ENCODE measurements at places on chromosomes 13 and 19.

DNA sequence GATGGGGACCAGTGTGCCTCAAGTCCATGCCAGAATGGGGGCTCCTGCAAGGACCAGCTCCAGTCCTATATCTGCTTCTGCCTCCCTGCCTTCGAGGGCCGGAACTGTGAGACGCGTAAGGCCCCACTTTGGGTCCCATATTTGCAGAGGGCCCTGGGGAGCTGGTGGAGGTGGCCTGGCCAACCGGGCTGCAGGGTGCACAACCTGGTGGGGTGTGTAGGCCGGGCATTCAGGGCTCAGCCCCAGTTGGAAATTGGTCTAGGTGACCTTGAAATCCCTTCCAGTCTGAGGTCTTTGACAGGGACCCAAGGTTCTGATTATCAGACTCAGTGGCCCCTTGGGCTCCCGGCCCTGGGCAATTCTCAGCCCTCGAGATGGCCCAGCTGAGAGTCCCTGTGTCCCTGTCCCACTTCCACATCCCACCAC, 8.3 kb downstream of the F7 start:
- DNase-seq: peak; percentile 55

DNA sequence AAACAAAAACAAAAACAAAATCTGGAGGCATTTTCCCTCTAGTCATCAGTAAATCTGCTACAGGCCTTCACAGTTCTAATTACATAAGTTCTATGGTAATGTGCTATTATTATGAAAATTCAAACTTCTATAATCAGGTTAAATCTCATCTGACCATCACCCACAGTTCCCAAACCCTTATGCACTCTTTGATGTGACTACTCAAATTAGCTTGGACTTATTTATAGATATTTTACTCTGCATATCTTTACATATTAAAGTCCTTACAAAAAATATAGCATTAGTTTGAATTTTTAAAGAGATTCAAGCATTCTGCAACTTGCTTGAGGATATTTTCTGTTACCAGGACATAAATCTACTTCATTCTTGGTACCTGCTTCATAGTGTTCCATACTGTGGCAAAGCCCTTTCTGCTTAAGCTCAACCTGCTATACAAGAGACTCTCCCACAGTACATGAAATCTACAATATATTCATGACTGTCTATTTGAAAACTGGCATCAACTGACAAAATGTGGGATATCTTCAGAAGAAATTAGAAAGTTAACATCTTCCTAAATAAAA, 22.9 kb downstream of the SMAD9 start:
- DNase-seq: no peak

- DNase-seq: no peak
Observed at GRCh38 chr19:45938733-45939319, 24.2 kb upstream of the NANOS2 start.

GRCh38 chr13:75839406-75839805, 203.3 kb downstream of the LMO7 start:
- DNase-seq: no peak

DNA sequence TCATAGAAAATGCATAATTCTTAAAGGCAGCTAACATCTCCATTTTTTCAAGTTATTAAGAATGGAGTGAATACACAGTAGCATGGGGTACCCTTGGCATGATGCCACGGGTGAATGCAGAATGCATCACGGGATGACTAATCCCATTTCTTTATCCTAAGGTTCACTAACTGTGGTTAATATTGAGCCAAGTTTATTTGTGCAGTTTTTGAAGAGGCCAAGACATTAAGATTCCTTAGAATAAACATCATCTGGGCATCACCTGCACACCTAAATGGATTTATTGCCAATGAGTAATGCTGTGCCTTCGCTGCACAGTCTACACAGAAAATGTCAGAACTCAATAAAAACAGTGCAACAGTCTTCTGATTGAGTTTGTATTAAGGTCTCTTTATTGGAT, 333.1 kb downstream of the GPC6 start:
- DNase-seq: no peak

DNA sequence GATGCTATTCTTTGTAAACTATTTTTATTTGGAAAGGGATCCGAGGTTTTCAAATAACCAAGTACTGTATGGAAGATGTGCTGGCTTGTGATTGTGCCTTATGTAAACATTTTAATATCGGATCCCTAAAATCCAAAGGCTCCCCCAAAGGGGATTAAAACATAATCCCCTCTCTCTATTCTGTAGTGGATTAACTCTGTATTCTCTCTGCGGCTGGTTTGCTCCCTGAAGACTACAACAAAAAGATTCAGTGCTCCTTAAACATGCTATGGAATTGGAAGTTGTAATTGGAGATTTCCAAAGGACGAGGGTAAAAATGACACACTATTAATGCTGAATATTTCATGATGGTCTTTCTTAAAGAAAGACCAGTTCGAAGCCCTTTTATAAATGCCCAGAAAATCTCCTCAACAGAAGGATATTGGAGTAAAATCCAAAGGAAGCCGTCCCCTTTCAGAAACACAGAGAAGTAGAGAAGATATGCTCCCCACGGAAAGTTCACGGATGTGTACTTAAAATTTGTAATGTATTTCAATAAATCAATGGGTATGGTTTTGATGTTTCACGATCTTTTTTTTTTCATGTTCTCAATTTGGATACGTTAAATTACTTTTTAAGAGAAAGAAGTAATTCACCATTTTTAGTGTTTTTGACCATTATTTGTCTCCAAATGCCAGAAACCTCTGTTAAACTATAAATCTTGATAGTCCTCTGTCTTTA, 6.5 kb downstream of the MAB21L1 start:
- no peak for DNase-seq

DNA sequence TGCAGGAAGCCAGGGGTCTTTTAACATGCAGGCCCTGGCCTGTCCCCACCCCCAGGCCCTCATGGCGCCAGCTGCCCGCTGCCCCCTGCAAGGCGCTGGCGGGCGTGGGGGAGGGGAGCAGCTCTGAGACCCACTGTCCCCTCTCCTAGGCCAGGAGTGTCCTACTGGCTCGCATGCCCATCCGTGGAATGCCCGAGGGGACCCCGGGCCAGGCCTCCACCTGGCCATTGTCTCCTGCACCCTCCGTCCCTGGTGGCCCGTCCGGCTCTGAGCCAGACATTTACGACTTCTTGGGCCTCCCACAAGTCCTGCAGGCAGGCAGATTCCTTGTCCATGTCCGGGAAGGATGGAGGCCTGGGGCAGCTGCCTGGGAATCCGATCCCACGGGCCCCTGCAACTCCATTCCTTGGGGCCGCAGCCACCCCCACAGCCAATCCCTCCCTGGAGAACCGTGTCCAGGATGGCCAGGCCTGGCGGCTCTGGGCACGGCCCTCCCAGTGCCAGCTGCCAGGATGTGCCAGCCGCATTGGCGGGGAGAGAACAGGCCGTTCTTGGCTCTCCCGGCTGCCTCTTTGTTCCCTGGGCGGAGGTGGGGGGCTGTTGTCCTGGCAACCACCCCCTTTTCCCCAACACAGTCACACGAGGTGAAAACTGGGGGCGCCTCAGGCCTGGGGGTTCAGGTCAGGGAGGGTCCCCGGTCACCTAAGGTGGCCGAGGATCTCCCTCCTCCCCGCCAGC, 10.5 kb upstream of the PLIN3 start:
- DNase-seq: peak; percentile 59

DNA sequence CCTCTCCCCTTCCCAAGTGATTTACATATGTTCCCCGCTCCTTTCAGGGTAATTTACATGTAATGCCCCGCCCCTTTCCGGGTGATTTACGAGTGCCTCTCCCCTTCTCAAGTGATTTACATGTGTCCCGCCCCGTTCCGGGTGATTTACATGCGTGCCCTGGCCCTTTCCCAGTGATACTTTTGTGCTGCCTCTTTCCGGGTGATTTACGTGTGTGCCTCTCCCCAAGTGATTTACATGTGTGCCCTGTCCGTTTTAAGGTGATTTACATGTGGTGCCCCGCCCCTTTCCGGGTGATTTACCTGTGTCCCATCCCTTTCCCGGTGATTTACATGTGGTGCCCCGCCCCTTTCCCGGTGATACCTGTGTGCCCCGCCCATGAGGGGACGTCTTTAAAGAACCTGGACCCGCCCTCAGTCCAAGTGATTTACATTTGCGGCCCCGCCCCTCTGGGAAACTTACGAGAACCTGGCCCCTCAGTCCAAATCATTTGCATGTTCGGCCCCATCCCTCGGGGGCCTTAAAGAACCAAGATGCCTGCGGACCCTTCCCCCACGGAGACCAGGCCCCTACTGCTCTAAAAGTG, 559 bp upstream of the LENG9 start:
- peak; percentile 97 for DNase-seq

GRCh38 chr13:46382224-46382623, 4.8 kb downstream of the RUBCNL start:
- DNase-seq: no peak

DNA sequence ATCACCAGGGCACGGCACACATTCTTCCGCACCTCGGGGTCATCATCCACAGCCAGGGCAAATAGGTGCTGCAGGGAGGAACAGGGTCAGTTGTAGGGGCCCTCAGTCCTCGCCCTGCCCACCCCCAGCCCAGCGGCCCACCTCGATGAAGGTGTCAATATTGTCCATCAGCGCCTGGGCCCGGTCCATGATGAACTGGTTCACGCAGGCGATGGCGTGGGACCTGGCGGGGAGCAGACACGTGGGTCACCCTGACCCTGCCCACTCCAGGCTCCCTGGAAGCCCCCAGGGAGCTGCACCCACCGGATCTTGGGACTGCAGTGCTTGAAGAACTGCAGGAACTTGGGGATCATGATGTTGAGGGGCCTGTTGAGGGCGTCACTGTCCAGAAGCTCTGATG, 8.6 kb downstream of the TNPO2 start:
- DNase-seq: no peak

- peak; percentile 85 for DNase-seq
Observed at GRCh38 chr19:4400135-4400936, at the start of gene SH3GL1. Gene SH3GL1 (minus strand): TSS chr19:4400547. CDS start chr19:4400368, 179 bp downstream.

GRCh38 chr13:30796132-30796572, 60.8 kb downstream of the ALOX5AP start:
- no peak for DNase-seq

DNA sequence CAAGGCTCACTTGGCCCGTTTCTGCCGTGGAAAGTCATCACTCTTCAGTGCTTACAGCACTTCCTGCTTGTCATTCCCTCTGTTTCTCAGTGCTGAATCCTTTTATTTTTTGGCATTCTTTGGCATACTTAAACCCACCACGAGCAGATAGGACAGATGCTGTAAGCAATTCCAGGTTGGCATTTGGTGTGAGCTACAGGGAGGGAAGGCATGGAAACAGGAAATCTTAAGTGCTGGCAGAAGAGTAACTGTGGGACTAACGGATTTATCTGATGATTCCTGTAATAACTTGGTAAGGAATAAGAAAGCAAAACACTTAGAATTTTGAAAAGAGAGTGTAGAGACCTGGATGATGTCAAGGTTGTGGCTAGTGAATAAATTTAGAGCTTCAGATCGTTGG, 273.4 kb downstream of the GPC6 start:
- DNase-seq: no peak

GRCh38 chr19:34188408-34188807, 16.1 kb downstream of the LSM14A start:
- DNase-seq: no peak

DNA sequence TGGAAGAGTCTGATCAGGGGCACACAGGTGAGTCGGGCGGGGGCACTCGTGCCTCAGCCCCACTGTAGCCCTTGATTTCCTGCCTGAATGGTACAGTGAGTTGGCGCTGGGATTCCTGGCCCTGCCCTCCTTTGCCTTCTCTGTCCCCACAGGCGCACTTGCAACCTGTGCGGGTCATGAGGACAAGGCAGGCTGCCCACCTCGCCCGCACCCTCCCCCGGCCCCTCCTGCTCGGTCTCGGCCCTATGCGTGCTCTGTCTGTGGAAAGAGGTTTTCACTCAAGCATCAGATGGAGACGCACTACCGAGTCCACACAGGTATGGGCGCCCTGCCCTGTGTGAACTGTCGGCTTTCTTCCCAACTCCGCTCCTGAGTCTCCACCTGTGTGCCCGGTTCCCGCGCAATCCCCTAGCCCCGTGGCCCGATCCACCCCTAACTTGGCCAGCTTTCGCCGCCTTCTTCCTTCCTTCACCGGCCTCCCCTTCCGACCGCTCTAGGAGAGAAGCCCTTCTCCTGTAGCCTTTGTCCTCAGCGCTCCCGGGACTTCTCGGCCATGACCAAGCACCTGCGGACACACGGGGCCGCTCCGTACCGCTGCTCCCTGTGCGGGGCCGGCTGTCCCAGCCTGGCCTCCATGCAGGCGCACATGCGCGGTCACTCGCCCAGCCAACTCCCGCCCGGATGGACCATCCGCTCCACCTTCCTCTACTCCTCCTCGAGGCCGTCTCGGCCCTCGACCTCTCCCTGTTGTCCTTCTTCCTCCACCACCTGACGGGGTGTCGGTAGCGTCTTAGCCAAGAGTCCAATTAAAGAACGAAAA, 1.6 kb upstream of the KMT2B start:
- DNase-seq: no peak

DNA sequence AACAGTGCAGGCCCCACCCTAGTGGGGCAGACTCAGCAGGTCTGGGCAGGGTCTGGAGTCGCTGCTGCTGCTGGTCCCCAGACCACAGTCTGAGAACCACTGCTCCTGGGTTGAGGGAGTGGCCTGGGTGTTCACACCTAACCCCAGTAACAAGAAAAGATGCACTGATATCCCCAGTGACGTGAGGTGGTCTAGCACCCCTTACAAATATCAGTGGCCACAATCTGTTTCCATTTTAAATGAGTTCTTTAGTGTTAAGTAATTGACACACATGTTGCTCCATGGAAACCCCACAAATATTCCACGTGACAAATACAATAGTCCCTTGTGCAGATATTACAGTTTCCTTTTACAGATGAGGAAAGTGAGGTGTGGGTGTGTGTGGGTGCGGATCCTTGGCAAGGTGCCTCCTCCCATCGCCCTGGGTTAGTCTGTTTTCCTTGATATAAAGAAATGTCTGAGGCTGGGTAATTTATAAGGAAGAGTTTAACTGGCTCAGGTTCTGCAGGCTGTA, 96.3 kb upstream of the GPR183 start:
- no peak for DNase-seq

- DNase-seq: no peak
Observed at GRCh38 chr13:72754111-72754510, 26.4 kb downstream of the BORA start.

DNA sequence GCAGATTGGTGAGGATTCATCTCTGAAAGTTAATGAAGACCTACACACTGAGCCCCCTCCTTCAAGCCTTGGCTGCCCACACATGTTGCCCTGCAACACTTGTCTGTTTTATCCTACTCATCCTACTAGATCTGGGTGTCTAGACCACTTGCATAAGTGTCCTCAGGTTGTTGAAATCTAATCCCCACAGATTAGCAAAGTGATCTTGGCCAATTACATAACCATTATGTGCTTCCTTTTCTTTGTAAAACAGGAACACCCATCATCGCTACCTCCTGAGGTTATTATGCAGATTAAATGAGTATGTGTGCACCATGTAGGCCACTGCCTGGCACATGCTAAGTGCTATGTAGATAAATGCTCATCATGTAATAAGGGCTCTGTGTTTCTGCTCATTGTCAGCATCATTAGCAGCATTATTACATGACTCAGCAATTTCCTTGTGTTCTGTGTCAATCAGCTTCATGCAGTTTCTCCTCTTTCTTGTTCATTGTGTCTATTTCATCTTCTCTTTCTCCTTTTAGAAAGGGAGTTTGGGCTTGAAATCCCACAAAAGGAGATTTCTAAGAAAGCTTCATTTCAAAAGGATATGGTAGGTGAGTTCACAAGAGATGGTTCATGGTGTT, 15.1 kb downstream of the ZNF175 start:
- no peak for DNase-seq

Measured in pancreas (tissue), 10 donors.